ENCODE measurements at places on chromosomes 4 and X. TPM values are rescaled to one million over a fixed set of nuclear protein-coding genes. Genes with fewer than 3 reads are reported as not detected.

Gene CXCL6
- polyA plus RNA-seq = not detected

Gene FGF2
- polyA plus RNA-seq = 5.9 TPM

- DNase-seq = peak; percentile 63
Observed at GRCh38 chr4:128658214-128658631, 151.3 kb upstream of the JADE1 start.

DNA sequence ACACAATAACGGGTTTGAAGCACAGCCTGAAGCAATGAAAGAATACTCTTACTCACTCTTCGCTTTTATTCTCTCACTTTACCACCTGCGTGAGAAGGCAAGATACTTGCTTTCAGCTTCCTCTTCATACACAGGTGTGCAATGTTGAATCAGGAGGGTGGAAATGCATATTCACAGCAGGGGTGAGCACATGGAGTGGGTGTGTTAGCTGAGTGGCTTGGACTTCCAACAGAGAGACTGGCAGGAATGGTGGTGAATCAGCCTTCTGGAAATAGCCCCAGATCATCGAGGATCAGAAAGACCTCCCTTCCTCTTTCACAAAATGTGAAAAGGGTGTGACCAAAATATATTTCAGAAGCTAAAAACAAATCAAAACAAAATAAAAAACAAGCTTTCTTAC, 521.2 kb downstream of the STIM2 start:
- no peak for DNase-seq

DNA sequence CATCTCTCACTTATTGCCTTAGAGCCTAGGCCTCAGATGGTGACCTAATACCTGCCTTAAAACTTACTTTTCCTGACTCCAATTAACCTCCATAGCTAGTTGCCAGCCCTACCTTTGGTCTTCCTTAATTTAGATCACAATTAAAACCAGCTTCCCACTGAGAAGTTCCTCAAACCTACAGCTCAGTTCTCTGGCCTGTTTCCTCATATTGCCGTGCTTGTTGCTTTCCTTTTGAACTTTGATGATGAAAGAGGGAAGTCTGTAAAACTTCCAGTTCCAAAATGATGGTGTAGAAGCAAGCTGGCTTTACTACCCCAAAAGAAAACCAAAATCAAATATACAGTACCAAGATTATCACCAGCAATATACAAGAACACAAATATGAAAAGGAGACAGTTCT, 28.9 kb upstream of the CAMK2D start:
- no peak for DNase-seq

DNA sequence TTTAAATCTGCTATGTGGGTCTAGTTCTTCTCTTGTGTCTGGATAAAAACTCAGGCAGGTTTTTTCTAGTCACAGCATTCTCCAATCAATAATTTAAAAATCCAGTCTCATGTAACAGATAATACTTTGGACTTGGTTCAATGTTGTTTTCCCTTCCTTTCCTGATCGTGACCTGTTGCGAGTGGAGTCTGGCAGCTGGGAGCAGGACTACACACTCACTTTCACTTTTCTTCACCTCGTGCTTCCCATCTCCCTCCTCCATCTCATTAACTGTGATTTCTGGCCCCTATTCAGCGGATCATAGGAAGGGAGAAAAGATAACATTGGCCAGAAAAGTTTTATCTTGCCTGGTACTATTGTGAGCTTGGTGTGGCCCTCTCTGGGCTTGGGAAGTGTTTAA, 96.6 kb upstream of the GATB start:
- no peak for DNase-seq
